ENCODE measurements at places on chromosomes 3 and 15. TPM values are rescaled to one million over a fixed set of nuclear protein-coding genes. Genes with fewer than 3 reads are reported as not detected.

DNA sequence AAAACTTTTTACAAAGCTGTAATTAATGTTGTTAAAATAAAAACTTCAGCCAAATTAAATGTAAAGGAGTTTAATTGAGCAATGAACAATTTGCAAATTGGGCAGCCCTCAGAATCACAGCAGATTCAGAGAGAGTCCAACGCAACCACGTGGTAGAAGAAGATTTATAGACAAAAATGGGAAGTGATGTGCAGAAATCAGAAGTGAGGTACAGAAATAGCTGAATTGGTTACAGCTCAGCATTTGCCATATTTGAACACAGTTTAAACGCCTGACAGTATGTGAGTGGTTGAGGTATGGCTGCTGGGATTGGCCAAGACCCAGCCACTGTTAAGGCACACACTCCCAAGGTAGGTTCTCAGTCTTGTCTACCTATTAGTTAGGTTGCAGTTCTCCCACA, 14.4 kb upstream of the PLA2G4D start:
- H3K27ac ChIP-seq: no peak overlapping the region
- H3K4me1 ChIP-seq: peaks cover 6% of the 10 kb centered on the region
- no peaks in the 10 kb centered on the region for H3K27me3 ChIP-seq

- H3K27ac ChIP-seq: peak overlapping the region; percentile 42
- no peaks in the 10 kb centered on the region for H3K27me3 ChIP-seq
- H3K36me3 ChIP-seq: peaks cover 12% of the 10 kb centered on the region
- peaks cover 7% of the 10 kb centered on the region for H3K4me1 ChIP-seq
- H3K4me3 ChIP-seq: no peak overlapping the region
- DNase-seq: no peak
These were observed 309.7 kb upstream of the TPRG1 start for GRCh38 chr3:188861842-188862744.

- H3K27me3 ChIP-seq: no peaks in the 10 kb centered on the region
- peaks cover 93% of the 10 kb centered on the region for H3K36me3 ChIP-seq
- no peak overlapping the region for H3K27ac ChIP-seq
These were observed 59.7 kb downstream of the GRIP2 start for GRCh38 chr3:14480207-14481017.

DNA sequence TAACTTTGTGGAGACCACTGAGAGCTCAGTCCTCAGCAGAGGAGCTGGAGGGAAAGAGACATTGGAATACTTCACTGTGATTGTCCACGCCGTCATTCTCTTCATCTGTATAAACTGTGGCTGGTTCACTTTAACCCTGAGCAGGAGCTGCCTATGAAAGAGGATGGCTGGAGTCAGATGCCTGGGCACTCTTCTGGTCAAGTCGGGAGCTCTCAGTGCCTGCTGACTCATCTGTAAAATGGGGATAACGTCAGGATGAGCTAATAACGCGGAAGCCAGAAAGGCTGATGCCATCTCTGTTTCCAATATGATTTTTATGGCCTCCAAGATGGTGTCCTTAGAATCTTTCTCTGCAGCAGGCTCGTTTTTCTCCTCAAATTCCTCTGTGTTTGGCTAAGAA, 51.6 kb upstream of the MRPS22 start:
- H3K27ac ChIP-seq: peak overlapping the region; percentile 62
- H3K27me3 ChIP-seq: no peaks in the 10 kb centered on the region
- no peak overlapping the region for H3K4me3 ChIP-seq
- no peak for DNase-seq
- H3K36me3 ChIP-seq: no peaks in the 10 kb centered on the region

DNA sequence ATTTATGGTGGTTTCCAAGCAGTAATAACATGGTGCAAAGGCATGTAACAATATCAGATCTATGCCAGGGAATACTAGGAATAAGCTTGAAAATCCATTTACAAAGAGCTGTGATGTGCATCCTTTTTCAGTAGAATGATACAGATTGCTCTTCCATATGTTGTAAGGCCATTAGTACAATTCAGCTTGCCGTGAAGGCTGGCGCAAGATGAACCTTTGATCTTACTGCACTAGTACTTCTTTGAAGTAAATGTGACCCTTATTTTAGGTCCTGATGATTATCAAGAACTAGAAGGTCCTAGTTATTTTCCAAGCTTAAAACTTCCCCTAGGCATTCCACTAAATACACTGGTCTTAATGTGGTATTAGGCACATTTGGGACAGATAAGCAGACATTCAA, 210.1 kb upstream of the CD96 start:
- no peaks in the 10 kb centered on the region for H3K36me3 ChIP-seq
- H3K4me3 ChIP-seq: no peak overlapping the region
- H3K27ac ChIP-seq: no peak overlapping the region
- no peaks in the 10 kb centered on the region for H3K27me3 ChIP-seq
- H3K4me1 ChIP-seq: no peaks in the 10 kb centered on the region
- no peak for DNase-seq

- H3K4me3 ChIP-seq: no peak overlapping the region
- no peaks in the 10 kb centered on the region for H3K36me3 ChIP-seq
- H3K27me3 ChIP-seq: no peaks in the 10 kb centered on the region
These were observed 140.9 kb downstream of the NTRK3 start for GRCh38 chr15:88115486-88116152.

DNA sequence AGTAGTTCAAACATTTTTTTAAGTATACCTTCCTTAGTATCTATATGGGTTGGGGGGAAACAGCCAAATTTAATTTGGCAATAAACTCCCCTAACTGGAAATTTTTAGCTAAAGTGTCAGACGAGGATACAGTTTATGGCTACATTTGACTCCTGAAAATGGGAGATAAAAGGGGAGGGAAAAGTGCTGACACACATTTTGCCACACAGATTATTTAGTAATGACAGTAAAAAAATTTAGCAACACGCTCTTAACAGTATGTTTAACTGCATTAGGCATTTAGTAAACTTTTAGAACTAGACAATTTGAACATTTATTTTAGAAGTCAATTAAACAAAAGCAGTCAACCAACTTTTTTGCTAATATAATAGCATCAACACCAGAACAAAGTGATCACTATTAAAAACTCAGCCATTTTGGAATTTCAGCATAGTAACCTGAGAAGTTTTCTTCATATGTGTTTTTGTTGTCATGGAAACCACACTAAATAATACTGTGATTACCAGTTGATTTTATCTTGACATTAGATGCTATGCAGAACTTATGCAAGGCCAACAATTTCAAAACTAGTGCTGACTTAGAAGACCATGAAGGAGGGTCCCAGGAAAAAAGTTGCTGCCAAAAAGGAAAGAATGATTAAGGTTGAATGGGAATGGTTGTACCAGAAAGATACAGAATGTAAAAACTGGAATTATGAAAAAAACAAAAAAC, 47.0 kb upstream of the TFG start:
- H3K27me3 ChIP-seq: 0 out of 2 replicates have a peak, but pooled peaks cover 4% of the 10 kb centered on the region
- DNase-seq: no peak
- H3K36me3 ChIP-seq: no peaks in the 10 kb centered on the region
- no peaks in the 10 kb centered on the region for H3K4me1 ChIP-seq

DNA sequence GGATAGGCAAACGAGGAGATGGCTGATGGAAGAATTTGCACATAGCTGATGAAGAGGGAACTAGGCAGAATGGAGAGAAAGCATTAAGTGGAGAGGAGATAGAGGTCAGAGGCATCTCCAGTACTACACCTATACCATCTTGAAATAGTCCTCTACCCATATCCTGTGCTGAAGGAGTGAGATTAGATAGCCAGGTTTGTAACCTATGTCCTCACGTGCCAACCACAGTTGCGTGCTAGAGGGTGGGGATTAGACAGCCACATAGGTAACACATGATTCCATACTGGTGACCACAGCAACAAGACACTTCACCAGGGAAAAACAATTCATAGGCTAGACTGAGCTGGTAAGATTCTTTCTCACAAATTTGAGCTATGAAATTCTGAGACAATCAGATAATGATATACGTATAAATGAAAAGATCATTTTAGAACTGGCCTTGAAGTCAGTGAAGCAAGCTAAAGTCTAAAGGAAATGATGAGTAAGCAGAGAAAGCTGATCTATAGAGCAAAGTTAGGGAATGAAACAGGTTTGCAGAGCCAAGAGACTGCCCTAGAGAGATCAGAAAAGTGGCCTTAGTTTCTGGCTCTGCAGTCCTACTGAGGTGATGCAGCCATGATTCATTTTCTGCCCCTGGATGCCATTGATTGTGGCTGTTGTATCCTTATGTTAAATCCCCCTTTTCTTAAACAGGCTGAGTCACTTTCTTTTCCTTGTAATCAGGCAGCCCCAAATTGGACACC, 17.7 kb downstream of the MYNN start:
- H3K27me3 ChIP-seq: no peaks in the 10 kb centered on the region
- H3K4me1 ChIP-seq: no peaks in the 10 kb centered on the region
- DNase-seq: no peak
- no peak overlapping the region for H3K4me3 ChIP-seq

- H3K27ac ChIP-seq: no peak overlapping the region
- H3K36me3 ChIP-seq: no peaks in the 10 kb centered on the region
- H3K4me1 ChIP-seq: peaks cover 4% of the 10 kb centered on the region
These were observed 44.8 kb downstream of the KBTBD12 start for GRCh38 chr3:127959873-127960272.

DNA sequence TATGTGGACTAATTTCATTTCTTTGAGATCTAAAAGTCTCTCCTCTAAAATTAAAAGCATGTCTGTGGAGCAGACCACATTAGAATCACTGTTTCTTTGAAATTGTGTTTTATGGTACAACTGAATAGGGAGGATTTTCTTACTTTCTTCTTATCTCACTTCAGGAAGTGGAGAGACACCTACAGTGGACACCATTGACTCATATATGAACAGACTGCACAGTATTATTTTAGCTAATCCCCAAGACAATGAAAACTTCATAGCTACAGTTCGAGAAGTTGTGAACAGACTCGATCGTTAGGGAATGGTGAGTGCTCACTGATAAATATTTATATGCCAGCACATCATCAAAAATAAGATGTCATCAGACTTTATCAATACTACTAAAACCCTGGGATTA, 58.3 kb downstream of the HMG20A start:
- peaks cover 54% of the 10 kb centered on the region for H3K4me1 ChIP-seq
- DNase-seq: no peak
- H3K27me3 ChIP-seq: no peaks in the 10 kb centered on the region
- no peak overlapping the region for H3K27ac ChIP-seq
- no peak overlapping the region for H3K4me3 ChIP-seq
- peaks cover 29% of the 10 kb centered on the region for H3K36me3 ChIP-seq

- no peaks in the 10 kb centered on the region for H3K4me1 ChIP-seq
- no peaks in the 10 kb centered on the region for H3K27me3 ChIP-seq
- no peak overlapping the region for H3K27ac ChIP-seq
- no peaks in the 10 kb centered on the region for H3K36me3 ChIP-seq
- DNase-seq: no peak
- no peak overlapping the region for H3K4me3 ChIP-seq
These were observed 51.6 kb downstream of the CHDH start for GRCh38 chr3:53794597-53794996.

Gene RBPMS2
- 0.11 TPM for total RNA-seq

Gene PLIN1
- total RNA-seq: not detected

Gene CCR8
- total RNA-seq: not detected

Gene PLA2G4D
- total RNA-seq: not detected
